Activated CD8-positive, alpha-beta T cell treated with anti-CD3 and anti-CD28 coated beads for 36 hours (primary cell): ENCODE measurements at places on chromosomes 5 and 9.

DNA sequence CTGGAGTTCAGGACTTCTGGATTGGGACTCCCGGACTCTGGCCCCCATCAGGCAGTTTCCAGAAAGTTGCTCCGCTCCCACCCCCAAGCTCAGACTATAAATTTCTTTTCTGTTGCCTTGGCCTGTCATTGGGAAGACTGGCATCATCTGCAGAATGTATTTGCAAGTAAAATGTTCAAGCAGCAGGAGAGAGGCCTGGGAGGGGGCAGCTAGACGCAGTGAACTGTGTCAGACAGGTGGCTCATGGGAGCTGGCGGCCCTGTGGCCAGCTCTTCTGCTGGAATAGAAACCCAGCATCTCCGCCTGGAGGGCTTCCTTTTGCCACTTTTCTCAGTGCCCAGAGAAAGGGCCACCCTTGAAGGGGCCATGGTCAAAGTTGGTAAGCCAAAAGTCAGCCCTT lies 16.0 kb downstream of the INSYN2B start:
- no peak for DNase-seq

GRCh38 chr9:26781906-26782305 lies 110.7 kb downstream of the CAAP1 start:
- DNase-seq: no peak

DNA sequence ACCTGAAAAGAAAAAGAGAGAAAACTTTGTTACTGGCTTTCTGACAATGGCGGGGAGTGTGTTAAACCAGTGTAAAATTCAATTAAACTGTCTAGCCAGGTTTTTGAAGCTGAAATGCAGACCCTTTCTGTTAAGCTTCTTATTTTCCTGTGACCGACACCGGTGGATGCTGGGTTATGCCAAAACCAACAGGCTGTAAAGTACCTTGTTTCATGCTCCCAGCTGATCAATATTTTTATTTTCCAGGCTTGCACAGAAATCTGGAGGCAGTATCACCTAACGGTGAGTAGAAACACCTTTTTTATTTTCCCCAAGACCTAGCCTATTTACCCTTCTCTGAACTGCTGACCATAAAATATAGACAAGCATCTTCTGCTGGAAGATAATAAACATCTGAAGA lies 94.9 kb upstream of the GRHPR start:
- no peak for DNase-seq

GRCh38 chr9:120904061-120904977 lies 22.3 kb downstream of the TRAF1 start:
- DNase-seq: peak; percentile 71

- no peak for DNase-seq
These were observed 508.3 kb downstream of the EBF1 start for GRCh38 chr5:158591301-158591863.

DNA sequence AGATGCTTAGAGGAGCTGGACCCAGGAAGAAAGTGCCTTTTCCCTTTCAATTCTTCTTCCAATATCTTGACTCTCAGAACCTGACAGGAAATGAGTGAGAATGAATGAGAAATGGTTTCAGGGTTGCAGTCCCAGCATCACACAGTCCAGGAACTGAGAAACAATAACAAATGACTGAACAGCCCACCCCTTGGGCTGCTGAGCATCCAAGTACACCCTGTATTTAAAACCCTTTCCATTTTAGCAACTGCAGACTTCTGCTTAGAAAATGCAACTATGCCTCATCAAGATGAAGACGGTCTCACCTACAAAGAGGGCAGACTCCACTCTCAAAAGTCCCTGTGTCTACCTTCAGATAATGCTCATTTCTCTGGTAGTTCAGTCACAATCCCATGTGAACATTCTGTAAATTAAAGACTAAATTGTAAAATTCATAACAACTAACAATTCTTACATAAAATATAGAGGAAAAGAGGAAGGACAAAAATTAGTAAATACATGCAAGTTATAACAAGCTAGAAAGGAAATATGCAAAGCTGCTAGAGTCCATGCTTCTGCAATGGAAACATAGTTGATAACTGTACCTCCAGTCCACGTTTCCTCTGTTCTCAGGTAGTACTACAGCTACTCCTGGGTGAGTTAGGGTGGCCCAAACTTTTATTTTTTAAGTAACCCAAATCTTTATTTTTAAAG lies 316.5 kb downstream of the ICE1 start:
- DNase-seq: no peak

- DNase-seq: no peak
These were observed 6.3 kb downstream of the TTC16 start for GRCh38 chr9:127722055-127722745.

GRCh38 chr5:37043693-37044092 lies 167.1 kb downstream of the NIPBL start:
- no peak for DNase-seq

GRCh38 chr9:4591123-4591500 lies 71.0 kb upstream of the PLPP6 start:
- DNase-seq: no peak

DNA sequence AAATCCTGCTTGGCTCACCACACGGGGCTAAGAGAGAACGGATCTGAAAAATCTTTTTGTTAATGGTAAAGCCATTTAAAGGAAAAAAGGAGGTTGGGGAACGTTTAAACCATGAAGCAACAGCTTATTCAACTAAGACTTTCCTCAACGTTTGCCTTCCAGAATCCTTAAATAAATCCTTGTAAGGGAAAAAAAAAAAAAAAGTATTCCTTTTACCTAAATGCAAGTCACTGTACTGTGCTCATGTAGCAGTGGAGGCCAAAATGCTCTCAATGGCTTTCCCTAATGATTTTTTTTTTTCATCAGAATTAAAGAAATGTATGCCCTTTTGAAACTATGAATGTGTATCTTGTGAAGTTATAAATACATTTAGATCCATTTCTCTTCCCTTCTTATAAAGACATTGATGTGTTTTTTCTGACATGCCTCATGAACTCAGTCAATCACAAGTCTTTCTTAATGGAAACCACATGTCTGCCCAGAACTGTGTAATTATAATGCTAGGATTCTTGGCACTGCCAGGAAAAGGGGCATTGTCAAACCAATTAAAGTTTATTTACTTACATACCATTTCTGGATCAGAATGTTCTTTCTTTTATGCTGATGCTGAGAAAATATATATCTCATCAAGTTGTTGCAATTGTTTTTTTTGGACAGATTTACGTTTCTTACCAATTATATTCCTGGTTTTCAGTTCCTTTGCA lies 107.5 kb downstream of the EBF1 start:
- DNase-seq: no peak

DNA sequence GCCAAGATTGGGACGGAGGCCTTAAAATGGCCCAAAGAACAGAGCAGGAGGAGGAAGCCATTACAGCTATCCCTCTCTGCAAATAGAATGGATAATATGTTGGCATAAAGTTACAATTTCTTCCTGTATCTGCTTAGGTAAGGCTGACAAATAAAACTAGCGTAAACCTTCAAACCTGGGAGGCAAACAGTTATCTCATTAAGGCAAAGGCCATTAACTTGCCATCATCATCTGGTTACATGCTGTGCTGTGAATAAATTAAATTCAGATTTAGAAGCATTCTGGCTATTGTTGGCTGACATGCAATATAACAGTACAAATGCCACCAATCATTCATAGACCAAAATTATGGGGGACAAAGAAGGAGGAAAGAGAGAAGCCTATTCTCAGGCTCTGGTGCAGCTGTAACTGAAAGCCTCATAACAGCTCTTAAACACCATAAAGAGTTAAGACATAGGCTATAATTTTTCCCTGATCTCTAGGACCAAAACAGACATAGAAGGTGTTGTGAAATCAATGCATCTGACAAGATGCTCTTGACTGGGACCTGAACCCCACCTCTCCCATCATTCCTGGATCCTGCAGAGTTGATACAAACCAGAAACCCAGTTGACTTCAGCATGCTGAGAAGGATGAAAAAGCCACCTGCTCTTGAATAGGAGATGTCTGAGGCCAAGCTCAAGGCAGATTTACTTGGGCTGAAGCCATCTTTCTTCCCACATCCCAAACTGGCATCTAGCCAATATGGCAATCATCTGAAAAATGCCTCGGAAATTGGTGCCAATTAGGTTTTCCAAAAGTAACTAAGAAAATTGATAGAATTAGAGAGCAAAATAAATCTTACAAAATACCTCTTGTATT lies 62.5 kb downstream of the PLCXD3 start:
- DNase-seq: no peak

DNA sequence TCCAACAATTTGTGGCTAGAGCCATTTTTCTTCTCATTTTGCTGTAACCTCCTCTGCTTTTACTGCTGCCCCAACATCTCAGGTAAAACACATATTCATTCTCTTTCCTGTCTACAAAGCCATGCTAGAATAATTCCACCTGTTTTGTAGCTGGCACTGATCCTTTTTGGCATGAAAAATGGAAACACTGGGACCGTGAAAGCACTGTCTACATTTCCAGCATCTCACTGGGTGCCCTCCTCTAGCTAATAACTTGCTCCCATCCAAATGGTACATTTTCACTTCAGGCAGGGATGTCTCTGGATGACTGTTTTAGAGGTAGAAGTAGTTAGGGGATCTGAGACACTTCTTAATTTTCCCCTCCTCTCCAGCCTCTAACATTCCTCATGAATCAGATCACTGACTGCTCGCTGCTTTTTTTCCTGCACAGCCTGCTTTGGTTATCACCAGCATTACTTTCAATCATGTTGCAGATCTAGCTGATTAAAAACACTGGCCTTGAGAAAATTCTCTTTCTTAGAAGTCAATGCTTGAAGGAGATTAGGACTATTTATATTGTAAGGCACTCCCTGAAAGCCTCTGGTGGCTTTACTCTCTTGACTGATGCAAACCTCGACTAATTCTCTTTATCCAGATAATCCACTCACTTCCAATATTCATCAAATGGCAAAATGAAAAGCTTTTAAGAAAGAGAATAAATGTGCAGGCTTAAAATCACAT lies 1312.6 kb upstream of the DMAC1 start:
- no peak for DNase-seq

- no peak for DNase-seq
These were observed 47.1 kb upstream of the SMIM23 start for GRCh38 chr5:171738501-171738900.

GRCh38 chr9:94952565-94953373 lies 226.3 kb downstream of the AOPEP start:
- peak; percentile 26 for DNase-seq

DNA sequence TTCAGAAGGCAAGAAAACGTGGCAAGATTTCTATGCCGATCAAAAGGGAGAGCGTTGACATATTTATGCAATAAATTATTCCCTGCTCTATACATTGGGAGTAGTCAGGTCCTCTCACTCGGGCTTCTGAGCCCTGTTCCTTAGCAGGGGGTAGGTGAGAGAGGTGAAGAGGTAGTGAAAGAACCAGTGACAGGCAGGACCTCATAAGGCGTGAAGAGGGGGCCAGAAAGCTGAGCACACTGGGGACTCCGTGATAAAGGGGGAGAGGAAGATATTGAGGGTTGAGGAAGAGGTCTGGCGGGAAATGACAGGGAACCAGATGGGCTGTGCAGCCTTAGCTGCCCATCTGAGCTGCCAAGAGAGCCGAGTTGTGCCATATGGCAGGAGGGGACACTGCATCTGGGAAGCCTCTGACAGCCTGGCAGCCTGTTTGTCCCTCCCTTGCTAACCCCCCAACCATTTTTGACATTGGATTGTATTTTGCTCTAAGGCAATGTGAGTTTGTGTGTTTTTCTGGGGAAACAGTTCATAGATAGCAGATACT lies 782 bp upstream of the CDC20B start:
- peak; percentile 4 for DNase-seq

DNA sequence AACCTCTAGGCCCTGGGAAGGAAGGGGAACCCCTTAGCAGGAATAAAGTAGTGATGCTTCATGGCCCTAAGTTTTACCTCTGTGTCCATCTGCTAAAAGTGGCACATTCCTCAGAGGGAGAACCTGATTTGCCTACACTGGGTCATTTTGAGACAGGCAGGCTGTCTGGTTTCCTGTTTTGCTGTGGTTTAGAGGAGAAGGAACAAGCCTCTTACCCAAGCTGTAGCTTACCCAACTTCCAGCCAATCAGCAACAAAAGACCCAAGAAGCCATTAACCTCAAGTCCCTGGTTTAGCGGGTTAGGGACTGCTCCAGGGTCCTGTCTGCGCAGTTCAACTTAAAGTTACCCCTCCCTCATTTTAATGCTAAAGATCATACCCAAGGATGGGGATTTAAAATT lies 411.0 kb downstream of the MAT2B start:
- no peak for DNase-seq

DNA sequence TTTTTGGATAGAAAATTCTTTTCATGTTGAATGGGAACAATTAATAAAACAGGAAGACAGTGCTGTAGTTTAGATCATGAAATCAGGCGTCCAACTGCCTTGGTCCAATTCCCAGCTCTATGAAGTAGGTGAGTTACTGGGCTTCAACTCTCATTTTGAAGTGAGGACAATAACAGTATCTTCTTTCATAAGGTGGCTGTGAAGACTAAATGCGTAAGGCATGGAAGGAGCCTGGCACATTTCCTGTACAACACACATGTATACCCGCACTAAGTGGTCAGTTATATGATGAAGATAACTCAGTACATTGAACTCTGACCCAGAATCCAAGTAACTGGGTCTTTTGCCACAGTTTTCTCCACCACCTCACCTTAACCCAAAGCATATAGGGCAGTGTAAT lies 120.6 kb downstream of the MED27 start:
- DNase-seq: no peak

- DNase-seq: no peak
These were observed 31.6 kb upstream of the CTSL start for GRCh38 chr9:87694236-87694755.

- no peak for DNase-seq
These were observed 44.8 kb downstream of the PRRC1 start for GRCh38 chr5:127562252-127562651.

- DNase-seq: no peak
These were observed 2.5 kb downstream of the AGXT2 start for GRCh38 chr5:35045280-35045679.

DNA sequence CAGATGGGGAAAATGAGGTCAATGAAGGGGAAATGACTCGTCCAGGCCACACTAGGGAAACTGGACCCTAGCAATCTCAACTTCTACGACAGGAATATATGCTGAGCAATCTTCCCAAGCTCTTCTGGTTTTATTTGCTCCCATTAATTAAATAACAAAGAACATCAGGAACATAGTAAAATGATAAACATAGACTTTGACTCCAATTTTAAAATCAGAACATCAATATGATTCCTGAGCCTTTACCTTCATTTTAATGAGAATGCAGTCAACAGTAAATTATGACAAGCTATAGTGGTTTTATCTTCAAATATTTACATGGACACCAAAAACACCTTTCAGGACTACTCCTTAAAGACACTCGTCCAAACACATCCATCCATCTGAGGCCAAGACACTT lies 74.2 kb upstream of the FRRS1L start:
- DNase-seq: no peak

- no peak for DNase-seq
These were observed 138.8 kb downstream of the GRIA1 start for GRCh38 chr5:153629027-153629895.

- no peak for DNase-seq
These were observed 108.1 kb upstream of the IL6ST start for GRCh38 chr5:56102889-56103288.

GRCh38 chr5:158020555-158021418 lies 161.8 kb upstream of the CLINT1 start:
- DNase-seq: no peak

- DNase-seq: no peak
These were observed 44.5 kb downstream of the PRDM6 start for GRCh38 chr5:123133438-123134100.

- DNase-seq: no peak
These were observed 12.7 kb downstream of the ELP1 start for GRCh38 chr9:108921200-108921599.
